ENCODE measurements at places on chromosomes 6 and 20.

GRCh38 chr6:3325210-3325609, 66.5 kb downstream of the PSMG4 start:
- no peak for DNase-seq

DNA sequence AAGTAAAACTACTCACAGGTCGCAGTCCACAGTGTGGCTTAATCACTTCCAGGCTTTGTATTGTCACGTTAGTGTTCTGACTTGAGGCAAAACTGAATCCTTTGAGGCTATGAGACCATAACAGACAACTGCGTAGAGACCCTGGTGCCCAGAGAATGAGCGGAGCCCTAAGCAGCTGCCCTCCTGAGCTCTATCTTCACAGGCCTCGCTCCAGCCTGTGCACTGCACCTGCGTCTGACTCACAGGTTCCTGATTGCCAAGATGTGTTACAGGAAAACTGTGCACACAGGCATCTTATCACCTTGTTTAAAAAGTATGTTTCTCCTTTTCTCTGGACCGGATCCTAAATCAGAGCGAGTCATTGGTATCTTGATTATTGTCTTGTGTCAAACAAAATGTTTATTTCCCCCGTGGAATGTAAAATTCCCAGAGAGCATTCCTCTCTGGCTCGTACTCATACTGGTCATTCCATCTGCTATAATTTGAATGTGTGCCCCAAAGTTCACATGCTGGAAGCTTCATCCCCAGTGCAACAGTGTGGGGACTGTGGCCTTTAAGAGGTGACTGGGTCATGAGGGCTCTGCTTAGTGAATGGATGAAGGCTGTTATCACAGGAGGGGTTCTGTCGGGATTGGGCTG, 25.7 kb downstream of the PRR18 start:
- no peak for DNase-seq

GRCh38 chr20:38625896-38626295, 24.3 kb downstream of the ARHGAP40 start:
- DNase-seq = peak; percentile 69

DNA sequence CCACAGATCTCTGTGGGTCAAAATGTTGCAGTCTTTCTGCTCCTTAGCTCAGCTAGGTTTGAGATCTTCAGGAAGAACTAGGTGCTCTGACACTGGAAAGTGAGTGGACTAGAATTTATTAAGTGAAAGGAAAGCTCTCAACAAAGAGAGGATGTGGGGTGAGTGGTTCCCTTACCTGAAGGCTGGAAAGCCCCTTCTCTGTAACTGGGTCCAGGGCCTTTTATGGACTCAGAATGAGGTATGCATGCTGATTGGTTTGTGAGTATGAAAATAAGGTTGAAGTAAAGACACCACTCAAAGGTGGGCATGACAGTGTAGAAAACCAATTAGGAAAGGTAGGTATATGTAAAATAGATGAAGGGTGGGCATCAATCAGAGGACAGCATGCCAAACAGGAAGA, 485.5 kb downstream of the CD109 start:
- no peak for DNase-seq

DNA sequence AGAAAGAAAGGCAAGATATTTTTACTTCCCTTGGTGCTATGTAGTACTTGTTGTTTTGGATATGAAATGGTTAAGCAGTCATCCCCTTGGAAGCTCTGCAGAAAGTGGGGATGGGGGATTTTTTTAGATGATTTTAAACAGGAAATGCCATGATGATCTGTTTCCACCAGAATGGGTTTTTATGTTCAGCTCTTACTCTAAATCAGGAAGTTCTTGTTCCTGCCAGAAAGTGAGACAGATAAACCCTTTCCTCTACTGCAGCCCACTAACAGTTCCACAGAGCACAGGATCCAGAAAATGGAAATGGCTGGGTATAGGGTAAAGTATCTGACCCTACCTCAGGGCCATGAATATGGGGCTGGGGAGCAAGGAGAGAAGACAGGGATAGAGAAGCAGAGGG, 32.1 kb upstream of the PPP1R3G start:
- no peak for DNase-seq

- DNase-seq = no peak
Observed at GRCh38 chr20:49543858-49544437, 24.0 kb downstream of the PTGIS start.

DNA sequence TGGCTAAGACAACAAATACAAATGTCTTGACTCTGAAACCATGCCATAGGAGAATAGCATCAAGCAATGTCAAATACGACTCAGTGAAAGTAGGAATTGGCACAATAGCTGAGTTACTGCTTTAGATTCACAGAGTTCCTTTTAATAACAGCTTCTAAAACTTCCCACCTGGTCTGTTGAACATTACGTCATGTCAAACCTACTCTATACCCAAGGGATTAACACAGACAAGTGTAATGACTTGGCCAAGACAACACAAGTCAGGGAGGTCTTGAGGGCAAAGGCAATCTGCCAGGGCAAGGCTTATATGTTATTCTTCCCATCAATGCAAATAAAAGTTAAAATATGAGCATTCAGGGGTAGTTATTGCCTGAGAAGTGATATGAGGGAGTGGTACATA, 265.1 kb upstream of the PRDM1 start:
- no peak for DNase-seq

DNA sequence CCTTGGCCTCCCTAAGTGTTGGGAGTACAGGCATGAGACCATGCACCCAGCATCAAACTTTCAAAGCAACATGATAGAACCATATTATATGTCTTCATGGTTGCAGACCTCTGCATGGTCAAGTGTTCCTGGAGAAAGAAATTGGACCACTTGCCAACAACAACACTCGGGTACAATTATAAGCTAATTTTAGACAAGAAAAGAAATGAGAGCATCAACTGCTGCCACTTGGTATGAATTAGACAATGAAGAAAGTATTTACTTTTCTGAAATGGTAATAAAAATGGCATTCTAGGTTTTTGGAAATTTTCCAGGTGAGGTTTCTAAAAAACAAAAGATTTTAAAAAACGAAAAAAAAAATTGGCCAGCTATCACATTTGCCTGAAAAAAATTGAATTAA, 7.7 kb upstream of the PM20D2 start:
- no peak for DNase-seq

- no peak for DNase-seq
Observed at GRCh38 chr20:2022163-2022562, 28.3 kb upstream of the PDYN start.

- DNase-seq = no peak
Observed at GRCh38 chr6:167662881-167663205, 163.9 kb upstream of the AFDN start.

DNA sequence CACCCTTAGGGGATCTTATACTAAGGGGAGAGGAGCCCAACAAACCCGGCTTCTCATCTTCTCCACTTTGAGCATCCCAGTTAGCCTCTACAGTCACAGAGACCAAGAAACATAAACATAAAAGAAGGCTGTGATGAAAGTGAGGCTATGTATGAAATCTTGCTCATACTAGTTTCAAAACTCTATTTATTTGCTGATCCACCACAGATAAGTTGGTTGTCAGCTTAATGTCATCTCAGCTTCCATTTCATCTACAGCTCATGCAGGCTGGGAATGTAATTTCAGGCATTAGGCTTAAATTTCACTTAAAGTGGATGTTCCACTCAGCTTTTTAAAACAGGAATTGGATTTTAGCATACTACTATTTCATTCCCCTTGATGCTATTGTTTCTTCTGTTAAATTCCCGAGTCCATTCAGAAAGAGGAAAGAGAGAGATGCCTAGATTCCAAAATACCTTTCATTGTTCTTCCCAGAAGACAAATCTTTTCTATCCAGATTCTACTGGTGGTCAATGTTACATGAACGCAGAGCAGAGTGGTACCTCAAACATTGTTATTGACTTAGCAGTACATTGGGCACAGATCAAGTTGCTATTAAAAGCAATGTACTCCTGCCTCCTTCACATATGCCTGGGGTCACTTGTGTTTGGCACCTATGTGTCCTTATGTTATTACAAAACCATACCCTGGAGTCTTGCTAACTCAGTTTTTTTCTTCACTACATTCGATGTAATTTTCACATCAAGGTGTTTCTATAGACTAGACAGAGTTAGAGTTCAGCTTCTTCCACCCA, 149.0 kb downstream of the HACE1 start:
- DNase-seq = peak; percentile 17

GRCh38 chr6:111848262-111848812, 24.9 kb downstream of the FYN start:
- no peak for DNase-seq

GRCh38 chr6:113644861-113645575, 212.1 kb upstream of the MARCKS start:
- DNase-seq = no peak

DNA sequence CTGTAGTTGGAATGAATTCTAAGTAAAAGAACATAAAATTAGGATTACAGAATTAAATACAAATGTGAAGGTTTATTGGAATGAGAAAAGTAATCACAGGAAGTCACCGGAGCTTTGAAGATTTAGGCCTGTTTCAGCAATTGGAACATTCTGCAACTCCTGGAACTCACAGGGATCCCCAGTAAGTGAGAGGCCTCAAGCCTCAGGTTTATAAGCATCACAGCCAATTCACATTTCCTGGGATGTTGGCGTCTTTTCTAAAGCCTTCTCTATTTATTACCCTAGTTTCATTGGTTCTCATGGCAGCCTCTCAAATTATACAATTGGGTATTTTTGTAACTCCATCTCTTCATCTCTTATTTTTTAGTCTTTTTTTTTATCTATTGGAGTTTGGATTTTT, 90.4 kb upstream of the HIVEP1 start:
- DNase-seq = no peak

GRCh38 chr6:101509536-101509935, 116.0 kb downstream of the GRIK2 start:
- no peak for DNase-seq

- no peak for DNase-seq
Observed at GRCh38 chr6:105161421-105161820, 18.4 kb downstream of the POPDC3 start.

DNA sequence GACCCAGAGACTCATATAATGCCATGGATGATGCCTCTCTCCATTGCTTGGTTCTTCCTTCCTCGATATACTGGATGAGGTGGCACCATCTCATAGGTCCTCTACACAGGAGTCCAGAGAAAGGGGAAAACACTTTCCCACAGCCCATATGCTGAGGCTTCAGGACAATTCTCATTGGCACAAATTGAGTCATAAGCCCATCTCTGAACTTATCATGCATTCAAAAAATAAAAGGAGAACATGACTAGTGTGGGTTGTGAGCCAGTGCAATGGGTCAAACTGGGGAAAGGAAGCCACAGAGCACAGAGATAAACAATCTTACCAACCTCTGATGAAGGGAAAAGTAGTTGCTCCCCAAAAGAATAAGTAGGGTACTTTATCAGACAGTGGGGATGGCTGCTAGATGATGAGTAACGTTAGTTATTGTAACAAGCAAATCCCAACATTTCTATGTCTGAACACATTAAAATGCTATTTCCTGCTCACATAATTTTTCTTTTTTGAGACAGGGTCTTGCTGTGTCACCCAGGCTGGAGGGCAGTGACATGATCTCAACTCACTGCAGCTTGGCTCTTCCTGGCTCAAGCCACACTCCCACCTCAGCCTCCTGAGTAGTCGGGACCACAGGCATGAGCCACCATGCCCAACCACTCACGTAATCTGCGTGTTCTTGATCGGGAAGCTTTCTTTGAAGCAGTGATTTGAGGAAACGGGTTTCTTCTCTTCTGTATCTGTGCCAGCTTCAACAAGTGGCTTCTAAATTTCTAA, 27.0 kb downstream of the SOD2 start:
- no peak for DNase-seq

DNA sequence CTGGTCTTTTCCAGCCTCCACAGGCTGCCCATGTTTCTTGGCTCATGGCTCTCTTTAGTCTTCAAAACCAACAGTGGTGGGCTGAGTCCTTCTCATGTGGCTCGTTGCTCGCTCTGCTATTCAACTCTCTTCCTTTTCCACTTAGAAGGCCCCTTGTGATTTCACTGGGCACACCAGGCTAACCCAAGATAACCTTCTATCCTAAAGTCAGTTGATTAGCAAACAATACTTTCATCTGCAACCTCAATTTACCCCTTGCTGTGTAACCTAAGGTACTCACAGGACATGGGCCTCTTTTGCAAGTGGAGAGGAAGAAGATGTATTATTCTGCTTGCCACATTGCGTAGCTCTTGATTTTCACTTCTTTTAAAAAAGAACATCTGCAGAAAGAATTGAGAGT, 79.6 kb downstream of the UTRN start:
- DNase-seq = no peak

- DNase-seq = no peak
Observed at GRCh38 chr20:46835418-46835817, 59.2 kb upstream of the EYA2 start.

GRCh38 chr6:37180075-37180474, 10.1 kb downstream of the PIM1 start:
- DNase-seq = no peak

DNA sequence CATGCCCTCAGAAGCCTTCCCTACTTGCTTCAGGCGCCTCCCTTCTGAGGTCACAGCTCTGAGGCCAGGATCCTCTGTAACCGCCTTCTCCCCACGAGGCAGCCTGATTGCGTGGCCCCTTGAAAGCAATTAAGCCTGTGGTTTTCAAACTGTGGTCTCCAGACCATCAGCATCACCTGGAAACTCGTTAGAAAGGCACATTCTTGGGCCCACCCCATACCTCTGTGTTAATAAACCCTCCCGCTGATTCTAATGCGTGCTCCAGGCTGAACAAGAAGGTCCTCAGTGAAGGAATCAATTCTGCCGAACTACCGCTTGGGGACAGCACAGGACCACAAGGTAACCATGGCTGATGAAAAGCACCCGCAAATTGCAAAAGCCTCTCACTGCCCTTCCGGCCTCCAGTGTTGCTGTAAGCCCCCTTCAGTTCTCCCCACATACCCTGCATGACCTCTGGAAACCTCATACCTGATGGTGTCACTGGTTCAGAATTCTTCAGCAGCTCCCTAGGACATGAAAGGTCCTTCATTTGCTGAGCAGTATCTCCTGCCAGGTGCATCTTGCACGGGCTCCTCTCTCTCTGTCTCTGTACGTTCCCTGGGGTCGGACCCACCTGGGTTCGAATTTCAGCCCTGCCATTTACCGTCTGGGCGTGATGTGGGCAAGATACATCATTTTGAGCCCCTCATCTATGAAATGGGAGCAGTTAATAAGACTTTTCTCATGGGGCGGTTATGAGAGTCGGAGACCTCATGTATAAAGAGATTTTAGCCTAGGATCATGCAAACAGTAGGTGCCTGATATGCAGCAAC, 93.3 kb upstream of the RNF24 start:
- DNase-seq = peak; percentile 81

GRCh38 chr6:36678488-36679042, at the start of gene CDKN1A:
CDKN1A (plus strand) TSS chr6:36678714; CDS start chr6:36684102, 5,388 bp downstream.
- DNase-seq = peak; percentile 95

Measured in T47D (cell line).